ENCODE measurements at places on chromosomes 3 and 15.

- DNase-seq: no peak
These were observed 104.9 kb upstream of the TGFBR2 start for GRCh38 chr3:30501526-30501925.

- peak; percentile 4 for DNase-seq
These were observed 2.2 kb upstream of the BNIP2 start for GRCh38 chr15:59691194-59691805.

GRCh38 chr3:121443456-121443855 lies 102.3 kb downstream of the POLQ start:
- DNase-seq: no peak

- peak; percentile 30 for DNase-seq
These were observed 699 bp upstream of the SHOX2 start for GRCh38 chr3:158106766-158107471.

DNA sequence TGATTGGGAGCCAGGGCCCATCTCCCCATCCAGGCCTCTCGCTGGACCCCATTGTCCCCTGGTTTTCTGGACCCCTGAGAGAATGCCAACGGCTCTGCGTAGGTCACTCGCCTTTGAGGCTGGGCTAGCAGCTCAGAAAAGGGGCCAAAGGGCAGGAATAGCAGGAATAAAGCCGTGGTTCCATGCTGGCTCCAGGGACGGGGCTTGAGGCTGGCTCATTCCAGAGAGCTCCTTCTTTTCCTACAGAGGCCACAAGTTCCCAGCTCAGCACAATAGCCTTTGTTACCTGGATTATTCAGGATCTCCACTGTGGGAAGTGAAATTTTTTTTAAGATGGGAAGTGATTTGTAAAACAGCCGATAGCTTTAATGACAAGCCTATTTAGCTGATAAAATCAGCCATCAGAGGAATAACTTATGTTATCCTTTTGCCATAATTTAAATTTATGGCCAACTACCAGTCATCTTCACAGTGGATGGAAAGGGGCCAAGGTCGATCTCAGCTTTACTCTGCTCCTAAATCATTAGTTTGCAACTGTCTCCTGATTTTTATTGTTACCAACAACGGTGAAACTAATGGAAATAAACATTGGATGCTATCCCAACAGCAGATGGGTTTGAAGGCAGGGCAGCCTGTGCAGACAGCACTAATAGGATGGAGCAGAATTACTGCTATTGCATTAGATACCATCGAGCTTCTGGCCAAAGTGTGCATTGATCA lies 124.3 kb downstream of the TMEM266 start:
- no peak for DNase-seq

GRCh38 chr15:83565553-83566159 lies 88.3 kb upstream of the ADAMTSL3 start:
- no peak for DNase-seq

DNA sequence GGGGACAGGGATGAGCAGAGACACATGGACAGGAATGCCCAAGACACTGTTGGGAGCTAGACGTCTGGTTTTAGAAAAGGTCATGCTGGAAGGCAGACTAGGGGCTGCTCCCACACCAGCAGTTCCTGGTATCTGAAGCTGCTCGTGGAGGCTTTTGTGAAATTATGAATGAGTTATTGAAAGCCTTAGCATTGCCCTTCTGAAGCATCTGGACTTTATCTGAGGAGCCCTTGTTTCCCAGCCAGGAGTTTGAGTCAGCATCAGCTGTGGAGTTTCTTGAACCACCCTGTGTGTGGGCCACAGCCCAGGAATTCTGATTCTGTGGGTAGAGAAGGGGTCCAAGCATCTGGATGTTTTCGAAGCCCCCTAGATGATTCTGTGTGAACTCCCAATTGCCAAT lies 258.7 kb downstream of the SLCO3A1 start:
- DNase-seq: no peak

DNA sequence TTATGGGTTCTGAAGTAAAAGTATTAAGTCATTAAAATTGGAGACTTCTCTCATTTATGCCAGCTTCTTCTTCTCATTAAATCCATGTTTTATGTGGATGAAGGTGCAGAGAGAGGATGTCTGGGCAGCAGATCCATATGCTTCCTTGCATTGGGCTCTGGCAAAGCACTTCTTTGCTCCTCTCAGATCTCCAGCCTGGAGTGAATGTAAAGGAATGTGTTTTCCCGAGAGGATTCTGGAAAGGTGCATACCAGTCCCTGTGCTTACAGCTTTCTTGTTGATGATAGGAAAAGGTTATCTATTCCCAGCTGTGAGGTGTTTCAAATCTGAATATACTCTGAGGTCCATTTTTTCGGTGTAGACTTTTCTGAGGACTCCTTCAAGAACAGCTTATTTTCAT lies 79.9 kb upstream of the PEX5L start:
- no peak for DNase-seq

GRCh38 chr3:127673191-127674100 lies 694 bp downstream of the ABTB1 start:
- DNase-seq: no peak

DNA sequence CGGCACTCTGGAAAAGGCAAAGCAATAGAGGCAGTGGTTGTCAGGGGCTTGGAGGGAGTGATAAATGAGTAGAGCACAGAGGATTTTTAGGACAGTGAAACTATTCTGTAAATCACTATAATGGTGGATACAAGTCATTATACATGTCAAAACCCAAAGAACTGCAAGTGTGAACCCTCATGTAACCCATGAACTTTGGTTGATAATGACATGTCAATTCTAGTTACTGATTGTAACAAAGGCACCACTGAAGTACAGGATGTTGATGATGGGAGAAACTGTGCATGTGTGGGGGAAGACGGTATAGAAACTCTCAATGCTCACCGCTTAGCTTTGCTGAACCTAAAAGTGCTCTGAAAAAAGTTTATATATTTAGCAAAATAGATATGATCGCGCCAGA lies 36.0 kb downstream of the BTLA start:
- no peak for DNase-seq

DNA sequence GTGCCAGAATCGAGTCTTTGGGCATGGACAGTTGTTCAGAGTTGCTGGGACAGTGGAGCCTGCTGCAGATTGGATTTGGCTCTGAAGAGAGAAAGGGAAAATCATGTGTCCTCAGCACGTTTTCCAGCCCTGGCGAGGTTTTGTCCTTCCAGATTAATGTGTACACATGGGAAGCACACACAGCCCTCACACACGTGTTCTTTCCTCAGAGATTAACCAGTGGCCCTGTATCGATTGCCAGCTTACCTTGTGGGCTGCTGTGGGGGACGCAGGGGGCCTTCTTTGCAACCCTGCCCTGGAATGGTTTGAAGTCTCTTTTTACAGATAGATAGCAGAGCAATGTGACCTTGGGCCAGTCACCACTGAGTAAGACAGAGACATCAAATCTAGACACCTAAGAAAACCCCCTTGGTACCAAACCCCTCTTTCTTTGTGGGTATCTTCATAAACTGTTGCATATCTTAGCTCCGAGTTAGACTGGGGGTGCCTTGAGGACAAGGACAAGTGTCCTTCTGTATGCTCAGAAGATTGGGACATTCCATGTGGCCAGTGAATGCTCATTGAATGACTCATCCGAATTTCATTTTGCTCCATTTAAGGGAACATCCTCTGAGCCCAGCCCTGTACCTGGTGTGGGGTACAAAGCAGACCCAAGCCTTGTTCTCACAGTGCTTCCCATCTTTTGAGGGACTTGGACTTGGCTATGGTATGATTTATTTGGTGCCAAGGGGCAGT lies 48.0 kb downstream of the SMAD6 start:
- DNase-seq: no peak

DNA sequence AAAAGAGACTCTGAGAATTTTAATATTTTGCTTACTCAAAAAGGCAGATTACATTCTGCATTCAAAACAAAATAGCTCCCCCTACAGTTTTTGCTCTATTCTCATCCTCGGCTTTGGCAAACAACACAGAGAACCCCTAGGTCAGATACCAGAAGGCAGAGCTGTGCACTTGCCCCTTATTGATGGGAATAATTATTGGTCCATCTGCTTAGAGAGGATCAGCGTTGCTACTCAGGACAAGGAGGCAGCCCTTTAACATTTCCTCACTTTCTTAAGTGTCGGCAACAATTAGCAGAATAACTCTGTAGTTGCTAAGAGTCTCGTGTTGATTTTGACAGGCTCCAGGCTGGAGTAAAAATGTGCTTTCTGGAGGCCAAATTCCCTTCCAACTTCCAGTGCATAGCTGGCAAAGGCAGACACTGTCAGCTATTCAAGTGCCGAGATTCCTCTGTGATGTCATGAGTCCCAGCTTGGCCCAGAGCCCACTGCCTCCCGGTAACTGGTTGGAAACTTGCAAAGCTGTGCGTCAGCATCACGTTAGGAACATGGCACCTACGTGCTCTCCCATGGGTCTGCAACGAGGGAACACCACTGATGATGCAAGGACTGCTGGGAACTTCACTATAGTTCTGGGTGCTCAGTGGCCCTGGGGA lies 482.7 kb upstream of the ADAMTS9 start:
- no peak for DNase-seq

- no peak for DNase-seq
These were observed 667.1 kb upstream of the NR2F2 start for GRCh38 chr15:95663156-95664100.

DNA sequence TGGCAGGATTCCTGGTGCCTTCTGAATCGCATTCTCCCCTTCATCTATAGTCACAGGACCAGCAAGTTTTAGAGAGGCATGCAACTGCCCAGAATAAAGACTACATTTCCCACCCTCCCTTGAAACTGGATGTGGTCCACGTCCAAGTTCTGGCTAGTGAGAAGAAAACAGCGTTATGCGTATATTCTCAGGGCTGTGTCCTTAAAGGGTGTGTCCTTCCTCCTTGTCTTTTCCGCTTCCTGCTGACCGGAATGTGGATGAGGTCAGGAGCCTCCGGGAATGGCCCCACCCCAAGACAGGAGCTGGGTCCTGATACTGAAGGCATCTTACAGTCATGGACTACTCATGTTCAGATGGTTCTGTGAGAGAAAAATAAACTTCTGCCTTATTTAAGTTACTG lies 20.2 kb downstream of the CHST2 start:
- no peak for DNase-seq

DNA sequence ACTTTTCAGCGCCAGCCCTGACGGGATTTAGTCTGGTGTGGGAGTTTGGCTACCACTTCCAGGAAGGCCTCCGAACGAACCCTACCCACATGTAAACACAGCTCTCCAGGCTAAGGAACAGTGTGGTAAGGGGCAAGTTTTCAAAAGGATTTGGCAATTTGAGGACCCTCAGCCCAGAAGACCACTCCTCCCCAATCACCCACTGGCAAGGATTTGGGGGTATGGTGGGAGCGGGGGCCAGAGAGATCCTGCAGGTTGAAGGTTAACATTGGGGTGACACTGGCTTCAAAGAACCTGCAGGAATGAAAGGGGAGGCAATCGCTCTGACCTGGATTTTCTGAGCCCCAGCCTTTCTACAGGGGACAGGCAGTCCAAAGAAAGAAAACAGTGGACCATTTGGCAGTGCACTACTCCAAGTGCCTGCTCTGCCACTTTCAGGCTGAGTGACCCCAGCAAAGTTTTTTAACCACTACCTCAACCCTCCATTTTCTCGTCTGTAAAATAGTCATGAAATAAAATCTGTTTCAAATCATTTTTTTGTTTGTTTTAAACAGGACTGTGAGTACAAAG lies 34.5 kb downstream of the ZIC4 start:
- no peak for DNase-seq

GRCh38 chr15:99504823-99505551 lies 60.8 kb upstream of the MEF2A start:
- DNase-seq: no peak

DNA sequence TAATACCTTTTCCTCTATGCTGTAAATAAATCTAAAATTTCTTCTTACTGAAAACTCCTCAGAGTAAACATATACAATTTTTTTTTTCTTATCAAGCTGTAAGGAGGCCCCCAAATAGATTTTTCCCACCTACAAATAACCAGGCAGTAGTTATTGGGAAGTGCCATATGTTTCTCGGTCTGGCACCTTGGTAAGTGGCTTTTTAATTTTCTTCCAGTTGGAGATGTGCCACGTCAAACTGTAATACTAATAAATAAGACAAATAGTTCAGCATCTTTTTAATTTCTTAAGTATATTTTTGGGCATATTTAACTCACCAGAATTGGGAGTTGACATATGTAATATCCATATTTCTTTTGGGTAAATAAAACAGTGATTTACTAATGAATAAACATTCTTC lies 346.3 kb downstream of the DIPK2A start:
- peak; percentile 39 for DNase-seq

- DNase-seq: no peak
These were observed 4.6 kb downstream of the SPCS1 start for GRCh38 chr3:52710512-52710911.

- peak; percentile 41 for DNase-seq
These were observed 125.4 kb upstream of the CCDC54 start for GRCh38 chr3:107251819-107252218.

DNA sequence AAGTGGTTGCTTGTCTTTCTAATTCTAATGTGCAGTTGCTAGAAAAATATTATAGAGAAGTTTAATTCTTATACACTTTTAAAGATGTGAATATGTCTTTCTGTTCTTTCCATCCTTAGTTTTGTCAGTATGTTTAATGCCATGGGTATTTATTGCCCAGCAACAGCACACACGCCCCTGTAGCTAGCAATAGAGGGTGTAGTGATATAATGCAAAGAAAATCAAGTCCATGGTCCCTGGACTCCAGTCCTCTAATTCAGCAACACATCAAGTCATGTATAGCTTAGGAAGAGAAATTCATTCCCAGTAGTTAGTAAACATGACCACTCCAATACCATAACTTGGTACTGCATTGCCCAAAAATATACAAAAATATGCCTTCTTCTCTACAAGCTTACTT lies 292.4 kb upstream of the NR2F2 start:
- no peak for DNase-seq

GRCh38 chr15:37490707-37491106 lies 390.4 kb upstream of the MEIS2 start:
- no peak for DNase-seq

GRCh38 chr3:12925648-12926047 lies 84.3 kb upstream of the RPL32 start:
- no peak for DNase-seq

DNA sequence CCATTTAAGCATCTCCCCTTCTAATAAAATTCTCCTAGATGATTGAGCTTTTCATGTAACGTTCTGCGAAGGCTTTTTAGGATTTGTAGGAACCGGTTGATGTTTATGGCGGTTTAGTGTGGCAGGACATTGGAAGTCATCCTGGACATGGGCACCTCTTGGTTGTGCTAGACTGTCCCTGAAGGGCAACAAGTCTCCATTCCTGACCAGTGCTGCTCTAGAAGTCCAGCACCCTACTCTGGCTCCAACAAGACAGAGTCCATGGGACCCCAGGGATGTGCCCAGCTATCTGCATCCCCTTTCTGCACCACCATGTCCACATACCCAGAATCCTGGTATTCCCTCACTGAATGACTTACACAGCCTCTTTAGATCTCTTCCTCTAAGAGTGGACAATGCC lies 46.4 kb downstream of the KCNAB1 start:
- no peak for DNase-seq

- DNase-seq: no peak
These were observed 5.6 kb upstream of the ISLR2 start for GRCh38 chr15:74124759-74125158.

- no peak for DNase-seq
These were observed 188.9 kb upstream of the MEIS2 start for GRCh38 chr15:37289109-37289765.
